T-cell (primary cell): ENCODE measurements at places on chromosomes 5 and 9.

DNA sequence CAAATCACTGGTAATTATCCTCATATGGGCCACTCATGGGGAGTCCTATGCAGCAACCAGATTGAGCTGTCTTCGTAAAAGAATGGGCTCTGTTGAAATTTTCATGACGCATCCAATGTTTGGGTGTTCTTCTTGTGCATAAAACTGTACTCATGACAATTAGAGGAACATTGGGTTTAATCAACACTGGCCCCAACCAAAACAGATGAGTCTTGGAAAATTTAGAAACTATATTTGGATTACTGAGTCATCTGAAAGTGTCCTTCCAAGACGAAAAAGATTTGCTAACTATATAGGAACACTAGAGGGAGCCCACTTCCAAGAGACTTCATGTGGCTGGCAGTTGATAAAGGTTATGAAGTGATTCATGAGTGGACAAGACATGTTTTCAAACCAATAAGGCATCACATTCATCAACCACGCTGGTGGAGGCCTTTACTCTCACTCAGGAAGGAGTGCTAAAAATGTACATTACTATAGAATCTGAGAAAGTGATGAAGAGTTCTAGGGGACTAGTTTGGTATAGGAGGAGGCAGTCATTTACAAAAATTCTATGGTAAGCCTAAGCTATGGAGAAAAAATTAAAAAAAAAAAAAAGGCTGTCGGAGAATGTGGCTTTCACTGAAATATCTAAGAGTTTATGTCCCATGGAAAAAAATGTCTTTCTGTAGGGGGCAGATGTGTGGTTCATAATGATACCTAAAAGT, 313.5 kb downstream of the PRDM9 start:
- DNase-seq, result no peak

DNA sequence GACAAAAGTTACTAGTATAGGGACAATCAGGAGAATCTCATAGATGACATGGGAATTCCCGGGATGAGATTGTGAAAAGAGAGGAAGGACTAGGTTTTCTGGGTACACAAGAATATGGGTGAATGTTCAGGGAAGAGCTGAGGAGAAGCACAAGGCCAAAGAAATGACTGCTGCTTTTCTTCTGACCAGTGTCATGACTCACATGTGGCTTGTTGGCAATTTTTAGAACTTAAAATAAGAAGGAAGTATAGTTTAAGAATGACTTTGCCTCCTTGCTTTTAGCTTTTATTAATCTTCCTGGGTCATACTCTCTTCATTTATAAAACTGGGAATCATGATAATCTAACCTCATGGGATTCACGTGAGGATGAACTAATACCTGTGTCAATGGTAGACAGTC, 652.4 kb upstream of the MEF2C start:
- DNase-seq, result no peak

DNA sequence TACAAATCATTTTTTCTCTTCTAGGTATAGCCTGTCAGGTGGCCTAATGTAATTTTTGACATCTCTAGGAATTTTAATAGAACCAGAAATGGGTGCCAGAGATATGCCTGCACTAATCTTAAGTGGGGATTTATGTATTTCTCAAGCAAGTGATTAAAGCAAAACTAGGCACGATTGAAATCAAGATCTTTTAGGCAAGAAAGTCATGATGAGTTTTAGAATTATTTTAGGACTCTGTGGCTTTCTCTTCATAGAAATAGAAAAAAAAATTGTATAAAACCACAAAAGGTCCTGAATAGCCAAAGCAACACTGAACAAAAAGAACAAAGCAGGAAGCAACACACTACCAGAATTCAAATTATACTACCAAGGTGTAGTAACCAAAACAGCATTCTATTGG, 952 bp upstream of the AMACR start:
- DNase-seq, result no peak

GRCh38 chr9:90803860-90804593, 2.4 kb downstream of the SYK start:
- DNase-seq, result no peak

- no peak for DNase-seq
These were observed 2.8 kb downstream of the TUBB4B start for GRCh38 chr9:137243626-137244485.
